ENCODE measurements at places on chromosomes 5 and 9.
A peak's percentile ranks its signal among the peaks of the same experiment; 100 is the strongest.

DNA sequence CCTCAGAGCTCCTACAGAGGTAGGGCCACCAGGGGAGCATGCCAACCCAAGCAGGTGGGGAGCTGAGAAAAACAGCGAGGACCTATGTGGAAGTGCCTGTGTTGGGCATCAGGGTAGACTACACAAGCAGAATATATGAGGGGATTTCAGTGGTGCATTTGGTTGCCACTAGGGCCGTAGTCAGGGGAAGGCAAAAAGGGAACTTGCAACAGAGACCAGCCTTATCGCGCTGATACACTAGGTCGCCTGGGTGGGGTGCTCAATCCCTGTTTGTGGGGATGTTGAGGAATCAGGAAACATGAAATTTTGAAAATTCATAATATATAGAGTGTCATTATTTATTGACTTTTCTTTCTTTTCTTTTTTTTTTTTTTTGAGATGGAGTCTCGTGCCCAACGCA lies 370.9 kb upstream of the PRR16 start:
- DNase-seq, result no peak

DNA sequence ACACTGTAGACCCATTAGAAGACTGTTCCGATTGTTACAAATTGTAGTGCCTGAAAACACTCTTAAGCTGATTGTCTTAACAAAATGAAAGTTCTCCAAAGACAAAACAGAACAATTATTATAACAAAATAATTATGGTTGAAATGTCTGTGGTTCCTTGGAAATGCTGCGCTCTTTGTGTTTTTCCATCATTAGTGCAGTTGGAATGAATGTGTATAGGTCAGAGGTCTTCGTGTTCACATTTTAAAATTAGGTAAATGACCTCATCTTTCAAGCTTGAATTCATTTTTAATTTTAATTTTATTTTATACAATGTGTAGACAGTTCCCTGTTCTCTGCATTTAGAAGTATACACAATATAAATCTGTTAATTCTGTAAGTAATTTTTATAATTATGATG lies 56.7 kb upstream of the NXNL2 start:
- DNase-seq, result no peak

DNA sequence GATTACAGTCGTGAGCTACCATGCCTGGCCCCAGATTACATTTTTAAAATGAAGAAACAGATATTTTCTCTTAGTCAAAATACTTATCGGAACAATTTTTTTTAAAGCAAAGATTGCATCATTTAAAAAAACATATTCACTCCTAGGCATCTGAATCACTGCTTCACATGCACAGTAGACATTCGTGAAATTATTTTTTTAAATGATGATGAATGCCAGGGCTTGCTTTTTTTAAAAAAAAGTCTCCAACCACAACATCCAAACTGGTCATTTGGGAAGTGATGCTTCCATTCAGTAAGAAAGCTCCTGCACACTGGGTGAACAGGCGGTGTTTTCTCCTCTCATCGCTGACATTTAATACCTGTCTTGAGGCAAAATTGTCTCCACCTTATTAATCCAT lies 223.0 kb upstream of the DMRT1 start:
- DNase-seq, result no peak

DNA sequence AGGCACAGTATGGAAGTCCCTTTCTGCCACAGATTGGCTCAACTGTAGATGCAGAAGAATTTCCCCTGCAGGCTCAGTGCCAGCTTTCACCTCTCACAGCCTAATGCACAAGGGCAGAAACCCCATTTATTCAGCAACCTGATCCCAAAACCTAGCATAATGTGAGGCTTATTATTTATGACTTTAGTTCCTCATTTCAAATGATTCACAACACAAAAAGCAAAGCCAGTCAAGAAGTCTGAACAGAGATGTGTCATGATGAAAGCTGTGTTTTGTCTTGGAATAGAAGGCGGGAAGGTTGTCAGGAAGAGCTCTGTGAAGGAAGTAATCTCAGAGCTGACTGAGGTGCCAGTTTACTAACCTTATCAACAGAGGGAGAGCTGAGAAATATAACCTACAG lies 369.7 kb downstream of the LRRC70 start:
- DNase-seq, result no peak

- DNase-seq, result no peak
Observed at GRCh38 chr5:91240175-91240574, 142.9 kb downstream of the ARRDC3 start.

- DNase-seq, result no peak
Observed at GRCh38 chr5:34789021-34789531, 49.9 kb upstream of the TTC23L start.

DNA sequence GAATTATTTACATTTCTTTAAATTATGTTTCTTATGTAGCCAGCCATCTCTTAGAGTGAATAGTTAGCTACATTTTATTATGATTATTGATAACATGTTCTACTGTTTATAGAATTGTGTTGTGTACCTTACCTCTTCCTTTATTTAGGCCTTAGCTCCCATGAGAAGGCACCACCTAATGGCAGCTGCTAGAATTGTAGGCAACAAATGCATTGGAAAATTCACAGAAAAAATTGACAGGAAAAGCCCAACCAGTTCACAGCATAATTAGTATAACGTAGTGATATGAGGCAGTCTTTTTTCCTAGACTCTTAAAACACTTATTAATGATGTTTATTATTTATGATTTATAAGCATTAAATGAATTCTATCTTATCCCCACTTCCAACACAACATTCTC lies 175.8 kb downstream of the WDR70 start:
- DNase-seq, result no peak

DNA sequence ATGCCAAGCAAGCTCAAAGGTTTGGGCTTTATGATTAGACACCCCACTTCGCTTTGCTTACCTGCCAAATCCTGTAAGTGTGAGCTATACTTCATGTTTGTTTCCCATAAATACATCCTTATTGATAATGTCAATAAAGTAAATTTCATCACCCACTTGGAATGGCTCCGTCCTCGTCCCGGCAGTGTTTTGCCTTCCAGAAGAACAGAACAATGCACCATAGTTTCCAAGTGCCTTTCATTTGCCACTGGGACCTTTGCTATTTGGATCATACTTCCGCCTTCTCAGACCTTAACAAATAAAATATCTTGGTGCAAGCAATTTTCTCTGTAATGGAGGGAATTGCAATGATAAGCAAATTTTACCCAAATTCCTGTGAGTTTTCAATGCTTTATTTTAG lies 229.3 kb downstream of the PIK3R1 start:
- no peak for DNase-seq

DNA sequence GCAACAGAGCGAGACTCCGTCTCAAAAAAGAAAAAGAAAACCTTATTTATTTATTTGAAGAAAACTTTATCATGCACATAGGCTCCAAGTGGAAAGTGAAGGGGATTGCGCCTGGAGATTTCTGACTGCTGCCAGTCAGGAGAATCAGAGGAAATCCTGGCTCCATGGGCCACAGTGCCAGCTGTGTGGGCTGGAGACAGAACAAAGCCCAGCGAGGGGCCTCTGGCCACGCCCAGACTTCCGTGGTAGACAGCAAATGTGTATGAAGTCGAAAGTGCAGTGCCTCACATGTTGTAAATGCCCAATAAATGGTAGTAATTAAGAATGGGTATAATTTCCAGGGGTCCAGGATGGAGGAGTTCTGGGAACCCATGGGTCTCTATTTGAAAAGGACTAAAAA lies 75.8 kb upstream of the WWC1 start:
- DNase-seq, result no peak

GRCh38 chr5:39464088-39464487 lies 39.3 kb upstream of the DAB2 start:
- DNase-seq, result no peak

GRCh38 chr5:74394528-74394915 lies 246.0 kb downstream of the ENC1 start:
- DNase-seq, result no peak

DNA sequence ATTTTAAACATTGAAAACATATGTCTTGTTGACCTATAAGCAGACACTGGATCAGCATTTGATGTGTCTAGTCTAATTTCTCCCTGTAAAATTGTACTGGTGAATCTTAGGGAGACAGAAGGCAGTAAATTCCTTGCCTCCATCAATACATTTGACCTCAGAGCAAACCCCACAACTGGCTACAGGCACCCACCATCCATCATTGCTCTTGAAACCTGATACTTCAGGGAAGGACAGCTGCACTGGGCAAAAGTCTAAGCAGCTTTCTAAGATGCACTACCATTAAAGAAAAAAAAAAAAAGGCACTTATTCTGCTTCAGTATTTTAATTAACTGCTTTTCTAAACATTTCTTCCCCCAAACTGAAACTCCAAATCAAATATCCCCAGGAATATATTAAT lies 1051.3 kb upstream of the DMAC1 start:
- DNase-seq, result no peak

- no peak for DNase-seq
Observed at GRCh38 chr9:86529496-86530275, 175.5 kb upstream of the TUT7 start.

DNA sequence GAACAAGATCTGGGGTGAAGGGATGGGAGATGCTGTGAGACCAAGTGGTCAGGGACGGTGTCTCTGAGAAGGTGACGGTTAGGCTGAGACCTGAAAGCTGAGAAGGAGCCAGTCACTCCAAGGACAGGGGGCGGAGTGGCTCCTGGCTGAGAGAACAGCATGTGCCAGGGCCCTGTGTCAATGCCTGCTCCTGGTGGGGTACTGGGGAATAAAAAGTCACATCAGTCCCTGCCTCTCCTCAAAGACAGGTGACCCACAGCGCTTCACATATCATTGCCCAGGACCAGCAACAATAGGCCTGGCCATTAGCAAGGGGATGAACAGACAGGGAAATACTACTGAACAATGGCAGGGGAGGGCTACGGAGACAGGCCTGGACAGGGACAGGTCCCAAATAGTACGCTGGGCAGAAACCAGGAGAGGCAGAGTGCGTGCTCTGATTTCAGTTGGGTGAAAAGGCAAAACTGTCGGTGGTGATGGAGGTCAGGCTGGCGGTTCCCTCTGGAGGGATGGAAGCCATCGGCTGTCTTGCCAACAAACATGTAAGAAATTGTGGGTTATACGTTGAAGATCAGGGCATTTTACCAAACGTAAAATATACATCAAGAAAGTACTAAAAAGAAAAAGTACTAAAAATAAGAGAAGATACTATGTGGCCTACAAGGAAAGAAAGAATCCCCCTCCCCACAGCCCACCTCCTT lies 64.3 kb downstream of the C9orf50 start:
- DNase-seq, result no peak

GRCh38 chr5:164627021-164627420 lies 1121.6 kb downstream of the MAT2B start:
- DNase-seq, result no peak

DNA sequence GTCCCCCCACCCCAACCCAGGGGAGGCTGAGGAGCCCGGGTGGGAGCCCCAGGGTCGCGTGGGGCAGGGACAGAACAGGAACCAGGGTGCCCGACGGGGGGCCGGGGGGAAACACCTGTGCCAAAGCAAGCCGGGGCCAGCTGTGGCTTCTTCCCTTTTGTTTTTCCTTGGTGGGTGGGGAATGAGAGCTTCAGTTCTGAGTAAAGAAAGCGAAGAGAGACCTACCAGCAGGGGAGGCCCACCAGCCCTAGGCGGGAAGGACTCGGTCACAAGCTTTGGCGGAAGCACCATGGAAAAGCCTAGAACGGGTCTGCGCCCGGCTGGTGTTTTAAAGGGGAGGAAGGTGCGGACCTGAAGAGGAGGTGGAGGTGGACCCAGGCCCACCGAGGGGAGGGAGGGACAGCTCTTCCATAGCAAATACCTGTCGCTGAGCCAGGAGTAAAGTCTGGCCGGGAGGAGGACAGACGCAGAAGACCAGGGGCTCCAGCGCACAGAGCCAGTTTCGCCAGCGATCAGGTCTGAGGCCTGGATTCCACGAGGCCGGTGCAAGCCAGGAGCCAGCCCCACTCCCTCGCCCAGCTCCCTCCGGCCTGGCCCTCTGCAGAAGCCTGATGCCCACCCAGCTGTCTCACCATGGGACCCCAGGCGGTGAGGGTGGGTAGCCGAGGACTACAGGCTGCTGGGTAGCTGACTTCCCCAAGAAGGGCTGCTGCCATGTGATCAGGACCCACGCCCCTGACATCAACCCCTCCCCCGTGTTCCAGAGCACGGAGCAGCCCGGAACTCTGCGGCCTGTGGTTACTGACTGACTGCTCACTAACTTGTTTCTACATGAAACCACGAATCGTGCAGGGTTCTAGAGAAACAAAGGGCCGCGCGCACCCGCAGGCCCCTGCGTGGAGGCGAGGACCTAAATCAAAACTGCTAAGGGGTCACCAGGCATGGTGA lies 849 bp upstream of the MGAT1 start:
- peak; percentile 91 for DNase-seq

- DNase-seq, result no peak
Observed at GRCh38 chr5:196350-196749, 5.1 kb downstream of the LRRC14B start.

GRCh38 chr9:123335193-123335985 lies 20.6 kb upstream of the CRB2 start:
- DNase-seq, result no peak

GRCh38 chr5:171544913-171545765 lies 125.7 kb downstream of the FGF18 start:
- DNase-seq, result no peak

GRCh38 chr5:58760222-58760621 lies 177.3 kb downstream of the RAB3C start:
- DNase-seq, result no peak

DNA sequence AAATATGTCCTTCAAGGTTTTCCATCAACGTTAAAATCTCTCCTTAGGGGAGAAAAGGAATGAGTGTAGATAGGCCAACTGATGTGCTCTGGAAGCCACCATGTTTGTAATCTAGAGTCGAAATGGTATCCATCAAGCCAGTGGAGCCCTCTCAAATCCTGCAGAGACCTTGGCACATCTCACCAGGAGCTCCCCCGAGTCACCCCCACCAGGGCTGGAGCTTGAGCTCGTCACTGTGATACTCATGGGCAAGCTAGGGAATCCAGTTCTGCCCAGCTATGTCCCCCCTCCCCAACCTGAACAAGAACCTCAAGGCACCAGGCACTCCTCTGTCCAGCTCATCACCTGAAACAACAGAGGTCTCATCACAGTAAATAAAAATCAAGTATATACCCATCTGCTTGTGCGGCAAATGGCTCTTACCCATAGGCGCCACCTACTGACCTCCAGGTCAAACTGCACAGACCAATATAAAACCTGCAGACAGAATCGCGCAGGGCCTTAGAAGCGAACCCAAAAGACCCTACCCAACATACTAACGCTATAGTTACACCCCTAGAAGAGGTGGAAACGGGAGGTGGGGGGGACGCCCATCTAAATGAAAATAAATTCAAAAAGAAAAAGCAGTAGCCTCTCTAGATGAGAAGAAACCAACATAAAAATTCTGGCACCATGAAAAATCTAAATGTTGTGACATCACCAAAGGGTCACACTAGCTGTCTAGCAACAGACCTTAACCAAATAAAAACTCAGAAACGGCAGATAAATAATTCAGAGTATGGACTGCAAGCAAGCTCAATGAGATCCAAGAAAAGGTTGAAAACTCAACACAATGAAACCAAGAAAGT lies 75.0 kb downstream of the TTC39B start:
- peak; percentile 3 for DNase-seq

DNA sequence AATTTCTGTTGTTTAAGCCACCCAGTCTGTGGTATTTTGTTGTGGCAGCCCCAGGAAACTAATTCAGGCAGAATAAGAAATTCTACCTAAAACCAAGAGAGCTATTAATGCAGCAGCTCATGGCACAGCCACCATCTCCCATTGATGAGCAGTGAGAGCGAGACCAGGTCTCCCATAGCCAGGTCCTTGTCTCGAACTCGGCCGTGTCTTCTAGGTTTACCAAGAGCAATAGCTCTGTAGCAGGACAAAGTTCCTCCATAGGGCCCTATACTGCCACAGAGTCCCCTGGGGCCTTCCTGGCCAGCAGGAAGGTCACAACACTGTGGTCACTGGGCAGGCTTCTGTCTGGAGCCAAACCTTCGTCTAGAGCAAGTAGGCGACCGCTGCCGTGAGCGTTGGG lies 34.5 kb upstream of the TJP2 start:
- no peak for DNase-seq

- peak; percentile 9 for DNase-seq
Observed at GRCh38 chr9:106859957-106860720, 2.8 kb upstream of the ZNF462 start.
